ENCODE measurements at places on chromosomes 6 and 20.

GRCh38 chr6:163721435-163721834, 306.9 kb downstream of the QKI start:
- no peak for DNase-seq

DNA sequence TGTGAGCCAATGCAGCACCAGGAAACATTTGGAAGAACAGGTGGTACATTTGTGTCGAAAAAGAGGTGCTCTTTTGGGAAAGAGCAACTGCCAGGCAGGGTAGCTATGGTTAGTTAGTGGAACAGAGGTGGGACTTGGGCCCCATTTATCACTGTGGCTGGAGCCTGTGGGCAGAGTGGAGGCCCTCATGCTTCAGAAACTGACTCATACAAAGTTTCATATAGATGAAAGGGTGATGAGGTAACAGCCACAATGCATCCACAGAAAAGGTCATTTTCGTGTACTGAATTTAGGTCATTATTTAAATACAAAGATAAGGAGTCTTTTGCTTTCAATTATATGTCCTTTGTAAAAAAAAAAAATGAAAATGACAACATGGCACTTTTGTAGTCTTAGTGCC, 76.4 kb upstream of the HS3ST5 start:
- DNase-seq: peak; percentile 31

GRCh38 chr20:15200147-15200565, 862.7 kb upstream of the FLRT3 start:
- no peak for DNase-seq

DNA sequence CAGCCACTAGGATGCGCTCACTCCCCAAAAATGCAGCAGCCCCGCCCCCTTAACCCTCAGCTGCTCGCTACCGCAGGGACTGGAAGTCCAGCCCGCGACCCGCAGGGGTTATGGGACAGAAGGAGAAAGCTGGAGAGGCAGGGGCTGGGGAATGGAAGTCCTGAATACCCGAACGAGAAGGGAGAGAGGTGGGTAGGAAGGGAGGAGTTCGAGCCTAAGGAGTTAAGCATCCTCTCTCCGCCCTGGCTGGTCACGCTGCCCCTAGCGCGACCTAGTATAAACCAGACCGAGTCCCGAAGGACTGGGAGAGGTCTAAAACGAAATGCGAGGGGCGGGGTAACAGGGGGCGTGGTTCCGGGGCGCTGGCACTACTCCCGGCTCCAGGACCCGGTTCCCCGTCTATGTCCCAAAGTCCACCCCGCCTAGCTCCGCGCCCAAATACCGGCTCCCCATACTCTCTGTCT, 448 bp upstream of the DDAH2 start:
- DNase-seq: peak; percentile 78

GRCh38 chr20:61778495-61778863, 287.2 kb downstream of the TAF4 start:
- DNase-seq: no peak

DNA sequence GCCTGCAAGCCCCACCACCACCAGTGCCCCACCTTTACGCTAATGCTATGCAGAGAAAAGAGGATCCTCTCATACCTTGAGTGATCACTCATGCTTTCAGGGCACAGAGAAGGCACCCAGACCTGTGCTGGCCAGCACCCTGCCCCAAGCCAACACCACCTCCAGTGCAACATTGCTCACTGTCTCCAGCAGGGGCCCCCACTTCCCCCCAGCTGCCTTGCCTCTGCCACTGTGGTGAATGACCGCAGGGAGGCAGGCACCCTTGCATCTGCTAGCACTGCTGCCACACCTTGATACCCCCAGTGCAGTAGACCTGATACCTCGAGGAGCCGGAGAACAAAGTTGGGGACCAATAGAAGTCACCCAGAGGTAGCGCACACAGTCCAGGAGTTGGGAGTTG, 139.2 kb upstream of the PLN start:
- DNase-seq: no peak

DNA sequence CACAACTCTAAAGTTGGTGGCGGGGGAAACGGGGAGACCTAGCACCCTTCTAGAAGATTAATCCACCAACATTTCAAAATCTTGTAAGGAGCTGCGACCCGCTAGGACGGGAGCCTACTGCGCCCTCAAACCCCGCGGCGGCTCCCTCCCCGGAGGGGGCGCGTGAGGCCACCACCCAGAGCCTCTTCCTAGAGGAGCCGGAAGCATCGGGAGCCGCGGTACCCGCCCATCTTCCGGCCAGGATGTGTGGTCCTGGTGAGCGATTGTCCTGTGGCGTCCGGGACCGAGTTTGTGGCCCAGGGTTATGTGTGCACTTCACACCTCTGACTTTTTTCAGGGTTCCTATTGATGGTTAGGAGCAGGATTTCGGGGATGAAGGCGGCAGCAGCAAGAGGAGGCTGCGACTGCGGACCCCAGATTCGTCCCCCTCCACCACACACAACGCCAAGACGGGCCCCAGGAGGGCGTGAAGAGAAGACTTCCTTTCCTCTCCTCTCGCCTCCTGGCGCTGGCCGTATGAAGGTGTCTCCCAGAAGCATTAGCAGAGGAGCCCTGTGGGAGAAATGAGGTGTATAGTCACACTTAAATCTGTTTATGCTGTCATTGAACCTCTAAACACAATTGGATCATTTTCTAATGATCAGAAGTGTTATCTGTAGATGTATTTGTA, 10.7 kb downstream of the ZNF165 start:
- no peak for DNase-seq

- no peak for DNase-seq
Observed at GRCh38 chr6:115613488-115613887, 447.2 kb downstream of the FRK start.

GRCh38 chr20:12893653-12894052, 115.1 kb upstream of the SPTLC3 start:
- DNase-seq: no peak

- DNase-seq: no peak
Observed at GRCh38 chr6:91569071-91569470, 982.2 kb upstream of the MAP3K7 start.

DNA sequence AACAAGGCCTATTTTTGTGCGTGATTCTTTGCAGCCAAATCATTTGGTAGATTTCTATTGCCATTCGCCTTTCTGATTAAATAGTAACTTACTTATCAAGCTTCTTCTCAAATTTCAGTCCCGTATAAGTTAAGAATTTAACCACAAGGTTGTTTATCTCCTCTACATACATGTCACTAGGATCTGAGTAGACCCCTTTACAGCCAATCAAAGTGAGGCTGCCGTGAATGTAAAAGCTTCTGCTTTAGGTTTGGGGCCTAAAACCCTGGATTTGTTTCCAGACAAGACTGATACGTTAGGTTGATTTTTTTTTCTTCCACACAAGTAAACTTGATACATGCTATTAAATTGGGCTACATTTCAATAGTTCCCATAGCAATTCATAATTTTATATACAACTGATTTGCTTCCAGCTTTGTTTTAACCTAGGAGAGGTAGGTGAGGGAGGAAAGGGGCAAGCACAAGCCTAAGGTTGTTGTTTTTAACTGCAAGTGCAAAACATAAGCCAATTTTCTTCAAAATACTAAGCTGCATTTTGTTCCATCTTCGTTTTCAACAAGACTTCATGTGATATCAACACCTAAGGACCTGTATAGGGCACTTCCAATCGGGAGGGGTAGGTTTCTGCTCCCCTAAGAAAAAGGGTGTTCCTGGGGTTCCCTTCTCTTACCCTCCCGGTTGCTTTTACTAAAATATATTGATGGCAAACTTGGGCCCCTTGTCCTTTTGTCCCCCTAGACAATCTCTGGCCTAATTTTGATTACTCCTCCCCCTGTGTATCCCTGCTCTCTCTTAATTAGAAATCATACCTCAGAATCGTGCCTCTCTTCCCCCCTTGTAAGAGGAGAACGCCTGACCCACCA, 1.7 kb downstream of the RANBP9 start:
- peak; percentile 40 for DNase-seq

GRCh38 chr20:63980317-63980805, 571 bp upstream of the PRPF6 start:
- DNase-seq: no peak

DNA sequence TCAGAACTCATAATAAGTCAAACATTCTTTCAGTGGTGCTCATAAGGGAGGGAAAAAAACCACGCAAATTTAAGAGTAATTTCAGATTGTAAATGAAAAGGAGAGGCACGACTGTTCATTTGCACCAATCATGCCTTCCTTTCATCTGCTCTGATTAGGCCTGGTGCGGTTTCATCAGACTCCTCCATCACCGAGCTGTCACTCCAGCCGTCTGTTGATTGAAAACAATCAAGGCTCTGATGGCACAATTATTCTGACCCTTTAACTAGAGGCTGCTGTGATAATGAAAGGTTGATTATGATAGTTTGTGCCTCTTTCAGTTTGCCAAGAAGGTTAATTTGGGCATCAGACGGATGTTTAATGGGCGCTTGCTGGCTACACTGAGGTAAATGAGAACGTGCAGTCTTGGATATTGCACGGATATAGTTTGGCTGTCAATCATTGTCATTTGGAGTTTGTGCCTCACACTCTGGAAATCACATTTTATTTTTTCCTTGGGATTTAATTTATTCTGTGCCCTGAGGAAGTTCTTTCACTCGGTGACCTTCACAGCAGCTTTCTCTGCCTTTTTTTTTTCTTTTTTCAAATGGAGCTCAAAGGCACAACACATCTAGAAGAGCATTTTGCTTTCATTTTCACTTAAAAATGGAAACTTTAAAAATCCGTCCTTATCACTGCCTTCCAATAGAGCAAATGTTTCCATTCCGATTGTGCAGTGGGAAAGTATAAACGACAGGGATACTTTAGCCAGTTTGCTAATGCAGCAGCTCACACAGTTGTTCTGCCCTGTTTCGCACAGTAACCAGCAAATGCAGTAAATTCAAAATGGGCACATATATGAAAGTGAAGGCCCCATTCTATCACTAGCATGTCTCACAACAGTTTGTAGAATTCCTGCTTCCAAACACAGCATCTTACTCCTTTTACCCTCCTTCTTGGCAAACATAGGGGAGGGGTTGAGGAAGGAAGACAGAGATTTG, 172.8 kb downstream of the KLHL32 start:
- DNase-seq: peak; percentile 55

DNA sequence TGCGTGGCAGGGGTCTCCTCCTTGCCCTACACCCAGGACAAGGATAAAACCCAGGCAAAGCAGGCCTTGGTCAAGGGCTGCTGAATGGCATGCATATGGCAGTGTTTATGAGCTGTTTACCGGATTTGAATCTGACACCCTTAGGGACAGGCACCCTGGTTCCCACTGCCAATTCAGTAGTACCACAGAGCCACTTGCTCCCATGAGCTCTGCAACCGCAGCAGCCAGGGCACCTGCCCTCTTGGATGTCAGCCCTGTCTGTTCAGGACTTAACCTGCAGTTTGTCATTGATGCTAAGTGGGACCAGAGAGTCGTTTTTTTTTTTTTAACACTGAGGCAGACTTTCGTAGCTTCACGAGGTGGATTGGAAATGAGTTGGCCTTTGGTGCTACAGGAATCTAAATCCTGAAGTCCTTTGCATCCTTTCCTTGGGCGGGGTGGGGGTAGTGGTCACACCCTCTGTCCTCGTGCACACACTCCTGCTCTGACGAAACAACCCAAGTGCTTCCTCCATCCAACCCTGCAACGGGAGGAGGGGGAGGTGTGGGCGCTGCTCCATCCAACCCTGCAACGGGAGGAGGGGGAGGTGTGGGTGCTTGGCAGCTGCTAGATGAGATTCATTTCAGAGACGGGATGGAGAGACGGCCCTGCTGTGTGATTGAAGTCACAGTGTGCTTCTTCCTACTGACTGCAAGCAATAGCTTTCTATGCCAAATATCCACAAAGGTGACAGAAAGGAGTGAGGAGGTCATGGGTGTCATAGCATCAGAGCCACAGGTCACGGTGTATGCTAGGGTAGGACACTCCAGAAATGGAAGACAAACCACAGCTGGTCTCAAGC, 166.5 kb downstream of the SMOC2 start:
- DNase-seq: no peak

DNA sequence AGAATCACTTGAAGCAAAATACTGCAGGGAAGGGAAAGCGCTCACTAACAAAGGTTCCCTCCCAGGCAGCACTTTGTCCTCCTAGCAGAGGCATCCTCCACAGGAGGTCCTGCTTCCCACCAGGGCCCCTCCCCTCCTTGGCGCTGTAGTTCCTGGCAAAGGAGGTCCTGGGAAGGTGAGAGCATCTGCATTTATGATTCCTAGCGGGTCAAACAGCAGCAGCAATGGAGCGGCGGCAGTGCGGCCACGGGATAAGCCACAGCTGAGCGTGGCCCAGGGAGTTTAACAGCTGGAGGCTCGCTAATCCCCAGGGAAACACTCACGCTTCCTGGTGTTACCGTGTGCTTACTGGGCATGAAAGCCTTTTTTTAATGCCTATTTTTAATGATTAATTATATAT, 185.8 kb downstream of the TTLL2 start:
- no peak for DNase-seq

DNA sequence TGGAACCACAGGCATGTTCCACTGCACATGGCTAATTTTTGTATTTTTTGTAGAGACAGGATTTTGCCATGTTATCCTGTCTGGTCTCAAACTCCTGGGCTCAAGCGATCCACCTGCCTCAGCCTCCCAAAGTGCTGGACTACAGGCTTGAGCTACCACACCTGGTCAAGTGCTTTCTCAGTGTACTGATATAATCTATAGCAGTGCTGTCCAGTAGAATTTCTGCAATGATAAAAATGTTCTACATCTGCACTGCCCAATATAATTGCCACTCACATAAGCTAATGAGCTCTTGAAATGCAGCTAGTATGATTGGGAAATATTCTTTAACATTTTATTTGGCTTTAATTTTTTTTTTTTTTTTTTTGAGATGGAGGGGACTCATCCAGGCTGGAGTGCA, 64.2 kb downstream of the C6orf52 start:
- no peak for DNase-seq

GRCh38 chr6:136499370-136499769, 50.9 kb downstream of the MAP7 start:
- DNase-seq: no peak

DNA sequence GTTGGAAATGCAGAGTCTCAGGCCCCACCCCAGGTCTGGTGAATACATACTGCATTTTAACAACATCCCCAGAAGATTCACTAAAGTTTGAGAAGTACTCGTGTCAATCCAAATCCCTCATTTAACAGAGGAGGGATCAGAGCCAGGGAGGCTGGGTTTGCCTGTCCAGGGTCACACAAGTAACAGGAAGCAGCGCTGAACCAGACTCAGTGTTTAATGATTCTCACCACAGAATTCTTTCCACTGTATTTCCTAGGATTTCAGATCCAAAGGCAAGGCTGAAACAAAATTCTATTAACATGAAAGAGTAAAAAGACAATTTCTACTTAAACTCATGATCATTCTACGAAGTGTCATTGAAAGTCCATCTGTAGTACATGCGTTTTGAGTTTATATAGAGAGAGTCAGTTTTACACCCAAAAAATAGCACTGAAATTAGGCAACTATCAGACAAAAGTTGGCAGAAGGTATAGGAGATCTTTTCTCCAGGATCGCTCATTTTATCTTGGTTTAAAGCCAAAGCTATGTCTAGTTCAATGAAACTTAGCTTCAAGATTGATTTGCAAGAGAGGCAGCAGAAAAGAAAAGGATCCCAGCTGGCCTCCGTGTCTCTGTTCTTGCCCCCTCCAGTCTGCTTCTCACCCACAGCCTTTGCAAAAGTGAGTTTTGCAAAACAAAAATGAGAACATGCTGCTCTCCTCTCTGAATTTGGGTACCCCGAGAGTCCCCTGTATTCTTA, 6.0 kb upstream of the AGPAT4 start:
- DNase-seq: no peak

GRCh38 chr6:83605517-83605916, 93.2 kb downstream of the PRSS35 start:
- DNase-seq: no peak

- DNase-seq: peak; percentile 72
Observed at GRCh38 chr6:11386726-11387125, 150.8 kb upstream of the TMEM170B start.
